ENCODE measurements at places on chromosomes 3 and 15.
A peak's percentile ranks its signal among the peaks of the same experiment; 100 is the strongest.

DNA sequence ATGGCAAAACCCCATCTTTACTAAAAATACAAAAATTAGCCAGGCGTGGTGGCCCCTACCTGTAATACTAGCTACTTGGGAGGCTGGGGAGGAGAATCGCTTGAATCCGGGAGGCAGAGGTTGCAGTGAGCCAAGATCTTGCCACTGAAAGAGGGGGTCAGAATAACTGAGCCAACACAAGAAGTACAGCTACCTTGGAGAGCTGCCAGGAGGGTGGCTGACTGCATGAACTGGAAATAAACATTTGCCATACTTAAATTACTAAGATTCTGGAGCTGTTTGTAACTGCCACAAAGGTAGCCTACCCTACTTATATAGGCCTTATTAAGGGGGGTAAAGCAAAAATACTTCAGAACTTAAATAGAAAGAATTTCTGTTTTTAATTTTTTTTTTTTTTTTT lies 15.4 kb upstream of the PIK3CB start:
- DNase-seq: no peak

- DNase-seq: no peak
Observed at GRCh38 chr3:50028346-50028745, 60.4 kb upstream of the RBM5 start.

DNA sequence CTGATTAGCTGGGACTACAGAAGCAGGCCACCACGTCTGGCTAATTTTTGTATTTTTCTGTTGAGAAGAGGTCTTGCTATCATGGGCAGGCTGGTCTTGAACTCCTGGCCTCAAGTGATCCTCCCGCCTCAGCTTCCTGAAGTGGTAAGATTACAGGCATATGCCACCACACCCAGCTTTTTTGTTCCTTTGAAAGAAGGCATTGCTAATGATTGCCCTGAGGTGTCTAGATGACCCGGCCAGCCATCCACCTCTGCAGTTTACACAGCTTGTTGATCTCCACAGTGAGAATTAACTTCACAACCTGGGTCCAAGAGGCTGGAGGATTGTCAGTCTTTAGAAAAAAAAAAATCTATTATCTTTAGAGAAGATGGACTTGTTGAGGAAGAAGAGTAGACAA lies 58.7 kb downstream of the SMAD3 start:
- no peak for DNase-seq

- no peak for DNase-seq
Observed at GRCh38 chr3:136728918-136729317, 23.3 kb downstream of the STAG1 start.

DNA sequence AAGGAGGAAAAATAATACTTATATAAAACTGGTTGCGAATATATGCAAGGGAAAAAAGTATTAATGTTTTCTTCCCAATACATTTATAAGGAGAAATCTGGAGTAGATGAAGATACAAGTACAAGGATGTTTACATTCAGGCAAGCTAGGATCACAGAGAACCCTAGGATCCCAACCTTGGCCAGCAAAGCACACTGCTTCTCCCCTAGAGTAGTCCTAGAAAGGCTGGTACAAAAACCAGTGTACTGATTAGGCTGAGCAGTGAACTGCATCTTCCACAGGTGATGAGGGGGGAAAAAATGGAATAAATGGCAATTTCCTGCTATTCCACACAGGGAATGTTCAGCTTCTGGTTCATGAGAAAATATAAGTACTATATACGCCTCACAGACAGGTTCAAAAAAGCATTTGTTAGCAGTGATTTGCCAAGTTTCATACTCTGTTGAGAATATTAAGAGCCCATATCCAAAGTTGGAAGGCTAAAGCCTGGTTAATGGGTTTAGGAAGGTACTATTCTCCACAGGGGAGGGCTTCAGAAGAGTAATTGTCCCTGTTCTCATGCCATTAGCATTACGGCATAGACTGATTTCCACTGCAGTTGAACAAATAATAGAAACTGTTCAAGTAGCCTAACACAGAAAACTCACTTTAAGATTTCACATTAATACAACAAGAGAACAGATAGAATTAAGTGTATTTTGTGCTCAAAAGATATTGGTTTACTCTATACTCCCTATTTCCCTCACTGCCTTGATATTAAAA lies 10.4 kb upstream of the NMB start:
- DNase-seq: no peak

GRCh38 chr3:157317895-157318294 lies 118.8 kb upstream of the PTX3 start:
- no peak for DNase-seq

DNA sequence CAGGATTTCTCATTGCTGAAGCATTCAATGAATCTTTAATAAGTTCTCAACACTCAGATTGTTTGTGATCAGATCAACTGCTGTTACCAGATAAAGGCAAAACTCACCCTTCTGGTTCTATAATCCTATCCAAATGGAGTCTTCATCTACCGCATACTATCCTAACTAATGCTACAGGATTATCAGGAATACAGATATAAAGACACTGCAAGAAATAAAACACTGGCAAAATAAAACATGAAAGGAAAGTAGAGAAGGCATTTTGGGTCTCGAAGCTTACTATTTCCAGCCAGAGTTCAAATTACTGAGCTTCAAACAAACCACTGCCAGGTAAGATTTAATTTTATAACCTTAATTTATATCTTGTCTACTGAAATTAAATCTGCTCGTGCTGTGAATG lies 524 bp downstream of the CHRM5 start:
- DNase-seq: no peak

DNA sequence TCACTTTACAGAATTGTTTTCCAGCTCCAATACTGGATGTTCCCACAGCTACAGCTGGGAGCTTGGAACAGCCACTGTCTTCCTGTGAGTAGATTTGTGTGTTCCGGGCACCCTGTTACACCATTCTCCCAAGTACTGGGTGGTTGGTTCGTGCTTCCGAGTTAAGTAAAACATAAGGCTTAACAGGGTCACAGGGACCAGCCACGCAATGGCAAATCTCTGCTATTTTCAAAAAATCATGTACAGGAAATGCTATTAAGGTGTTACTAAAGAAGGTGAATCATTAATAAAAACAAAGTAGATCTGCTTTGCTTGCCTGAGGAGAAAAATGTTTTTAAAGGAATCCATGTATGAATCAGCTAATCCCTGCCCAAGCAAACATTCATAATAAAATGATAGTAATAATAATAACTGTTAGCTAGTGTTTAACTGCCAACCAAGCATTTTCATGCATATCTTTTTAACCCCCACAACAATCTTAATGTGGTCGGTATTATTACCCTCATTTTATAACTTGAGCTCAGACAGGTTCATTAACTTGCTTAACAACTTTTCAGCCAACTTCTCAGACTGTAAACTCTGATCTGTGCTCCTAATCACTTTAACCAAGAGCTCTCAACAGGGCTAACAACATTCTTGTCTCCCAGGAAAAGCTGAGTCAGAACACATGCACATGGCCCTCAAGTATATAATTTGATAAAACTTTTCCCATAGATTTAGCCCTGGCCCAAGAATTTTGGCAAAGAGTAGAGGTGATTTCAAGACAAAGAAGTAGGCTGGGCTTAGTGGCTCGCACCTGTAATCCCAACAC lies 2.7 kb upstream of the C2CD4A start:
- no peak for DNase-seq

DNA sequence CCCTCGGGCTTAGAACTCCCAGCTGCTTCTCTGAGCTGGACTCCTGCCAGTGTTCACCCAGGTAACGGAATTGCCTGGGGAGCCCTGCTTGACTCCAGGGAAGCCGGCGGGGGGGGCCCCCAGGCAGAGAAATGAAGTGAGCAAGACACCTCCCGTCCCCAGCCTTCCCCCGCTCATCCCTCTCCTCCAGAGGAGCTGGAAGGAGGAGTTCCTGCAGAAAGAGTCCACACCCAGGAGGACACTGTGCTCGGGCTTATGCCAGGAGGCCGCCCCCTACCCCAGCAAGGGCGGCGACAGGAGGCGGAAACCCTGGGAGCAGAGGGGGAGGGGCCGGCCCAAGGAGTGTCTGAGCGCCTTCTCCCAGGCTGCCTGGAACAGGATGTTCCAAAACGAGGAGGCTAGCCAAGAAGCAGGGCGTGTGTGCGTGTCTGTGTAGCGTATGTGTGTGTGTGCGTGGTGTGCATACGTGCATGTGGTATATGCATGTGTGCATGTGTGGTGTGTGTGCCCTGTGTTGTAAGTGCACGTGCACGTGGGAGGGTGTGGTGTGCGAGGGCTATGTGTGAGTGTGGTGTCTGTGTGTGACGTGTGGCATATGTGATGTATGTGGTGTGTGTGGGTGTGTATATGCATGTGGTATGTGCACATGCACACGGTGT lies 511.3 kb downstream of the SHQ1 start:
- no peak for DNase-seq

GRCh38 chr3:196792771-196793170 lies 53.1 kb downstream of the PAK2 start:
- DNase-seq: no peak

GRCh38 chr3:186472456-186473008 lies 71.6 kb downstream of the CRYGS start:
- no peak for DNase-seq

DNA sequence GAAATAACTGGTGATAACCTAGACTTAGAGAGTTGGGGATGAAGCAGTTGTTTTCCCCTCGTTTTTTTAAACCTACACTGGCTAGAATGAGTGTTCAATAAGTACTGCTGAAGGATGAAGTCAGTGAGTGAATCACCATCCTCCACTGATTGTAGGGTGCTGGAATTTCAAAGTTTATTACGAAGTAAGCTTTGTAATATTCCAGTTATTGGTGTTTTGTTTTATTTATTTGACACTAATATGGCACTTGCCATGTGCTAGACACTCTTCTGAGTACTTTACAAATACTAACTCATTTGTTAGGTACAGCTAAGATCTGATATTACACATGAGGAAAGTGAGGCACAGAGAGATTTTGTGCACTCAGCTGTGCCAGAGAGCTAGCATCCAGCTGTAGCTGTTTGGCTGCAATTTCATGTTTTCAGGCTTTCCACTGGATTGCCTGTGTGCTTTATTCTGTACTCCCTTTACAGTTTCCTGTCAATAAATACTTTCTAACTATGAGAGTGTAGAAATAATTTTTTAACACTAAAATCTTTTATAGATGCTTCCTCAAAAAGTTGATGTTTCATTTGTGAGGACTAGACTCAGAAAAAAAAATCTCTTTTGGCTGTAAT lies 5.8 kb downstream of the MAP2K5 start:
- DNase-seq: no peak

DNA sequence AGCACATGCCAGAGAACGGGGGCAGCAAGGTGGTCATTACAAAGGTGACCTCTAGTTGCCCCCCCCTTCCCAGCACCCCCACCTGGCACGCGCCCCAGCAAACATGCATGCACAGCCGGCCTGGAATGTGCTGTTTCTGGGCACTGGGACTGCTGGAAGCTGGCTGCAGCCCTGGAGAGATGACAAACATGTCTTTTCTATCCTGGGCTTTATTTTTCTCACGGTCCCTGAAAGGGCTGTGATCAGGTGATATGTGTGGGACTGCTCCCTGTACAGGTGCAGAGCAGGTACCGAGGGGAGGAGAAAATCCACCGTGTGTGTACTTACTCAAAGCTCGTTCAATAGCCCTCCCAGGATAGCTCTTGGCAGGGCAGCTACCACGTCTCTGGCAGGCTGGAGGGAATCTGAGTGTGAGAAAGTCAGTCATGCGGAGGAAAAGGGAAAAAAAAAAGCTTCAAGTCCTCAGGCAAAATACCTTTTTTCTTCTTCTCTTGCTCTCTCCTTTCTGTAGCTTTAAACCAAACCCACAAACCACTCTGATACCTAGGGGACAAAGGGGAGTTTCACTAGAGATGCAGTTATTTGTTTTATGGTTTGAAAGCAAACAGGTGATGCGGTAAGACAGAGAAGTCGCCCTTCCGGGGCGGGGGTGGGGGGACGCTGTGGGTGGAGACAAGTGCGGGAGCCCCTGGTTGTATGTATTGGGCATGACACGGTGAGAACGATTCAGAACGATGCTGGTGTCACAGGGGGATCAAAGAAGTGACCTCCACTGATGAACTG lies 5.0 kb upstream of the HES1 start:
- peak; percentile 74 for DNase-seq

DNA sequence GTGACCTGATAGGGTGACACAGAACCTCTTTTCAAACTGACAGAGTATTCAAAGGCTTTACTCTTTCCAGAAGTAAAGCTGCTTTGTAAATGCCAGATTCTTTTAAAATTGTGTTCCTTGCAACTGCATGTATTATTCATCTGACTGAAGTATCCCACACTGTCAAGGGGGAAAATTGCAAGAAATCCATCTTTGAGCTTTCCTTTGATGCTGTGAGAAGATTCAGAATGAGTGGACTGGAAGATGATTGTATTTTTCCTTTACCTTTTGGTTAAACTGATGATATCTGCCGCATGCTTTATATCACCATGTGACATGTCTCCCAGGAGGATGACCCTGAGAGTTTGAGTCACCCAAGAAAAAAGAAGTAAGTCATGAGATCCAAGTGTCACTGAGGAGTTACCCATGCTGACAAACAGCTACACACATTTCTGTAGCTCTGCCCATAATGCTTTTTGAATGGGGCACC lies 250.8 kb upstream of the CBLB start:
- no peak for DNase-seq

GRCh38 chr3:47871389-47871788 lies 68.5 kb downstream of the DHX30 start:
- no peak for DNase-seq

GRCh38 chr3:132055872-132056271 lies 21.1 kb upstream of the CPNE4 start:
- no peak for DNase-seq
